ENCODE measurements at places on chromosomes 1 and 21. TPM values are rescaled to one million over a fixed set of nuclear protein-coding genes. Genes with fewer than 3 reads are reported as not detected.

DNA sequence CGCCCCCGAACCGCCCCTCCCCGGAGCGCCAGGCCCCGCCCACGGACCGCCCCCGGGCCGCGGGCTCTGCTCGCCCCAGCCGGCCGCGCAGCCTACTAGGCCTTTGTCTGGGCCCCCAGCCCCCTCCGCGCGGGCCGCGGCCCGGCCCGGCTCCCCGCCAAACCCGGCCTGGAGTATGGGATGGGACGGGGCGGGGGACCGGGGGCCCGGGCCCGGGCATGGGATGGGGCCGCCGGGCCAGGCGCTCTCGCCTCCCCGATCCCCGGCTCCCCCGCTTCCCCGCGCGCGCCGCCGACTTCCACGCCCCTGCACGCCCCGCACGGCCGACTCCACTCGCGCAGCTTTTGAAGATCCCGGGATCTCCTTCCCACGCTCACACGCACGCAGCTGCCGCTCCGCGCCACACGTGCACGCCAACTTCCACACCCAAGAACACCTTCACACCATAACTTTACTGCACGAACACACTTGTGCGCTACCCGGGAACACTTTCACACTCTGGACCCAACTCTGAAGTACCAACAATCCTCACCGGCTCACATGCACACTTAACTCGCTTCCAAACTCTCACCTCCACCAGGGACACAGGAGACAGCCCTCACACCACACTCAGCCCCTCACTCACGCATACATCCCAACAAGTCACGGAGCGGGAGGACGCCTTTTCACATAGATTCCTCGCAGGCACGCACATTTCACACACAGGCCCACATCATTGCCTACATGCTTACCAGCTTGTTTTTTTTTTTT is 437 bp upstream of the HSPG2 start:
- peak; percentile 94 for DNase-seq

DNA sequence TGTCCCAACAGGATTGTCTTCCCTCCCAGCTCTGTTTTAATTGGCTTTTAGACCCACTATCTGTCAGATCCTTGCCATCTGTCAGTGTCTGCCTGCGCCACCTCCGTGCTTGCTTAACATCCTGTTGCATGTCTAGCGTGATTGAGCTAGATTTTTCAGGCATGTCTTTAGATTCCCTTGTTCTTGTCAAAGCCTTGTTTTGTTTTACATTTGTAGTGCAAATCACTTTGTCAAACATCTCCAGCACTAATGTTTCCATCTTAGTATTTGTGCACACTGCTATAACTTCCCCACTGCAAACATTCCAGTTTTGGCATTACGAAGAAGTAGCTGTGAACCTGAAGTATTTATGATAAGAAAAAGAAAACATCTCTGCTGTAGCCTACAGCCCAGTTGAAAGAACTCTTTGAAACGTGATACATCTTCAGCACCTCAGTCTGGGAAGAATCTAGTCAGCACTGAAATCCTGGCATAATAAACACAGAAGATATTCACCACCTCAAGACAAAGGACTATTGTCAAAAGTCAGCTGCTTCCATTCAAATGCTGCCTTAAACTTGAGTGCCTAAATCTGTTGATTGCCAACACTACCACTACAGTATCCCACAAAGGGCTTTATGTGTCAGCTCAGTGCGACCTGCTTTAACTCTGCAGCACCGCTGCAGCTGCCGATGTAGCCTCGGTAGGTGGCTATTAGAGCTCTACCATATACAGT is 105.0 kb downstream of the FNBP1L start:
- DNase-seq, result no peak

CFHR4 gene
- not detected for total RNA-seq

GJA5 gene
- 0.87 TPM for total RNA-seq

GRCh38 chr21:23743821-23744220 is 1863.5 kb downstream of the MRPL39 start:
- DNase-seq, result no peak

- DNase-seq, result no peak
Measured at GRCh38 chr1:207748737-207749528, 2.9 kb upstream of the CD46 start.

DNA sequence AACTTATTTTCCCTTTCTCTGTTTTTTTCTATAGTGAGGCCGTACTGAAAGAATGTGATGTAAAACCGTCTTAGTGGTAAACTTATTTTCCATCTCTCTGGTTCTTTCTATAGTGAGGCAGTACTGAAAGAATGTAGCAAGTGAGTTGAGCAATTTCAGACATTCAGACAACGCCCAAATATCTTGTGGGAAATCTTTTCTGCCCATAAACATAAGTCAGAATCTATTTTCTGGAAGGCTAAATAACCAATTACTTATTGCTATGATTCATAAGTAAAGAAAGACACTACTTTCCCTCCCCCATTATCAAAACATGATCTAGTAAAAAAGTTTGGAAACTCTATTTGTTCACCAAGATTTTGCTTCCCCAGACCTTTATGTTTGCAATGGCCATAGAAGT is 18.8 kb upstream of the SCCPDH start:
- no peak for DNase-seq

MTX1 gene
- total RNA-seq, result 28.8 TPM

- DNase-seq, result no peak
Measured at GRCh38 chr1:206551986-206552326, 44.6 kb downstream of the RASSF5 start.

DNA sequence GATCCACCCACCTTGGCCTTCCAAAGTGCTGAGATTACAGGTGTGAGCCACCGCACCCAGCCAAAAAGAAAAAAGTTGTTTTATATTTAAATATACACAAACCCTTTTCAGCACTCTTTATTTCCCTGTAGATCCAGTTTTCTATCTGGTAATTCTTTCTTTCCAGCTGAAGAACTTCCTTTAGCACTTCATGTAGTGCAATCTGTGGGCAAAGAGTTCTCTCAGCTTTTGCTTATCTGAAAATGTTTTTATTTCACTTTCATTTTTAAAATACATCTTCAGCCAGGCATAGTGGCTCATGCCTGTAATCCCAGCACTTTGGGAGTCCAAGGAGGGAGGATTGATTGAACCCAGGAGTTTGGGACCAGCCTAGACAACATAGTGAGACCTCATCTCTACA is 28.5 kb upstream of the HYI start:
- DNase-seq, result no peak

GRCh38 chr1:47830641-47831333 is 166.4 kb downstream of the TRABD2B start:
- no peak for DNase-seq

- no peak for DNase-seq
Measured at GRCh38 chr1:237152506-237153335, 110.7 kb downstream of the RYR2 start.

LCE2B gene
- total RNA-seq, result not detected

DNA sequence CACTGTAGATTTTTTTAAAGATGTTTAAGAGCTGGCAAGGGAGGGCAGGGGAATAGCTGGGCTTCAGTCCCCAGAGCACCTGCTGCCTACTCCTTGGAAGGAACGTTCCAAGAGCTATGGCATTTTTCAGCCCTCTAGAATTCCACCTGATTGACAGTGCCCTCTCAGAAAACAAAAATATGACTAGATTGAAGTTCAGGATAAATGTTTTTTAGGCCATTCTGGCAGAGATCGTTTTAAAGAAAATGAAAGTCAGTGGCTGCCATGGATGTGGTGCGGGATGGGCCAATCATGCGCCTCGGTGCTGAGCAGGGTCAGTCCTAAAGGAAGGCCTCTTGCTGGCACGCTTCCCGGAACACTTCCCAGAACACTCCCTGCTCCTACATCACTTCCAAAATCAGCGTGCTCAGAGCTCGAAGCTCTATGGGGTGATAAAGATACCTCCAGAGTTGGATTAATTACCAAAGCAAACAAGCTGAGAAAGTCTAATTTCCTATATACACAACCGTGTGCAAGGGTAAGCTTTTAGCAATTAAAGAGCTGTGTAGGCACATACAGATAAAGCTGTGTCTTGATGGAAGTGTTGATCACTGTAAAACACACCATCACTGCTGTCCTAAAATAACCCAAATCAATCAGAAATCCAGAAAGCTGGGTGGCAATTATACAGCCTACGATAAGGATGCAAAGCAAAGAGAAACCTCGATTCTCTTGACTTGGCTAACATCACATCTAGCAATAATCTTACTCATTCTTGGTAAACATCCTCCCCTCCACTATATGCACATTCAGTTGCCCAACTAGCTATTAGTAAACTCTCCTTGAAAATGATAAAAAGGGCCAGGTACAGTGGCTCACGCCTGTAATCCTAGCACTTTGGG is 34.6 kb downstream of the TGFBR3 start:
- DNase-seq, result peak; percentile 94

DNA sequence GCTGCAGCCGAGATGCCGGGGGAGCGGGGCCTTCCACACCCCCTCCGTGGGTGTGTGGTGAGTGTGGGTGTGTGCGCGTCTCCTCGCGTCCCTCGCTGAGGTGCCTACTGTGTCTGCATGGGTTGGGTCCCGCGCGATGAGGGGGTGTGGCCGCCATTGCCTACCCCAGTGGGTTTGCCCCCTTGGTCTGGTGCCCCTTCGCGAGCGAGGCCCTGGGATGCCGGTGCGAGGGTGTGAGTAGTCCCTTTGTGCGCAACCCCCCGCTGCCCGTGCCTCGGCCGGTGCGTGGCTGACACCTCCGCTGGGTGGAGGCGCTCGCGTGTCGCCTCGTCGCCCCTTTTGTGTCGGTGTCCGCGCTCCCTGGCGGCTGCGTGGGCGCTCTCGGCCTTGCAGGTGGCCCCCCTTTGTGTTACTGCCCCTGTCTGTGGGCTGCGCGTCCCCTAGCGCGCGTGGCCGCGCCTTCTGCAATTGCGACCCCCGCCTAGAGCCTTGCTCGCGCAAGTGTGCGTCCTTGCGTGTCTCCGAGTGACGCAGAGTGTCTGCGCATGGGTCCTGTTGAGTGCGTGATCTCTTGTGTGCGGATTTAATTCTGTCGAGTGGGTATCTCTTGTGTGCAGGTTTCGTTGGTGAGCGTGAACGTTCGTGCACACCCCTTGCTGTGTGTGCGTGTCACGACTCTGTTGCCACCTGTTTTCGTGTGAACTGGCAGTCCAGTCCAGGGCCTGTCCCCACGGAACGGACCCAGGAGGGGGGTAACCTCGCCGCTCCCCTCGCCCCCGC is 553 bp downstream of the TTC3 start:
- DNase-seq, result peak; percentile 48

Measured in lung microvascular endothelial cell (primary cell).